ENCODE measurements at places on chromosomes 6 and 20. TPM values are rescaled to one million over a fixed set of nuclear protein-coding genes. Genes with fewer than 3 reads are reported as not detected.

GRCh38 chr20:17708675-17709360, 9.1 kb downstream of the BANF2 start:
- DNase-seq = no peak

- no peak for DNase-seq
Observed at GRCh38 chr20:33674294-33675135, at the start of gene NECAB3. TSS of gene NECAB3 (minus strand) at chr20:33674428. CDS start at chr20:33674352, 76 bp downstream.

DNA sequence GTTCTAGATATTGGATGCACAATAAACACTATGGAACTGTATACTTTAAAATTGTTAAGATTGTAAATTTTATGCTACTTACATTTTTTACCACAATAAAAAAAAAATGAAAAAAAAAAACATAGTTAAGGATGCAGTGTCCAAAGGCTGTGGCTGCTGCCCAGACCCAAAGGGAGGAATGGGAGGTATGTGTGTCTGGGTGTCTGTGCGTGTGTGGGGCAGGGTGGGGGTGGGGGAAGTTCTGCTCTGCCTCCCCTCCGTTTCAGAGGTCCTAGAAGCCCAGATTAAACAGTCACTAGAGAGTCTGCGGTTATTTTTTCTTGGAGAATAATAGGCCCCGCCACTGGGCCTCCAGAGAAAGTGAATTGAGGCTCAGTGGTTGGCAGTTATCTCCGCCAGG, 136.4 kb upstream of the ARMC2 start:
- no peak for DNase-seq

DNA sequence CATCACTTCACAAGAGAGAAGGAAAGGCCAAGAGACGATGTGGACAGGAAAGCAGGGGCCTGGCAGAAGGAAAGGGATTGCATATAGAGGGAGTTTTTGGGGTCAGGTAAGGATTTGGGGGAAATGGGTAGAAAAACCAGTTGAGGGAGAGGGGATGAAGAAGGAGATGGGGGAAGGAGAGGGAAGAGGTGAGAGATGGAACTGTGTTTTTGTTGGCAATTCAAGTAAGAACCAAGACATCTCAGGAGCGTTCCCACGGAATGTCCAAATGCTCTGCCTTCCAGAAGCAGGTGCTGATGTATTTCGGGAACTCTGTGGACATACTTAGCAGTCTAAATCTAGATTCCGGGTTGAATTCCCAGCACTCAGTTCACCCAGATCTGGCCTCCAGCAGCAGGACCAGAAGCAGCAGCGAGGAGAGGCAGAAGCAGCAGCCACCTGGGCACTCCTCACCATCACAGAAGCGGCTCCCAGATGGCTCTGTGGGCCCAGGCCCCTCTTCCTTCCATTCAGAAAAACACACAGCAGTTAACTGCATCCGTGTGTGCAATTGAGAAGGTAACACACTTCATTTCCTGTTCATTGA, 88.8 kb downstream of the DZANK1 start:
- no peak for DNase-seq

- no peak for DNase-seq
Observed at GRCh38 chr20:9015984-9016324, 52.9 kb upstream of the PLCB4 start.

GRCh38 chr20:9022376-9022775, 46.5 kb upstream of the PLCB4 start:
- no peak for DNase-seq

DNA sequence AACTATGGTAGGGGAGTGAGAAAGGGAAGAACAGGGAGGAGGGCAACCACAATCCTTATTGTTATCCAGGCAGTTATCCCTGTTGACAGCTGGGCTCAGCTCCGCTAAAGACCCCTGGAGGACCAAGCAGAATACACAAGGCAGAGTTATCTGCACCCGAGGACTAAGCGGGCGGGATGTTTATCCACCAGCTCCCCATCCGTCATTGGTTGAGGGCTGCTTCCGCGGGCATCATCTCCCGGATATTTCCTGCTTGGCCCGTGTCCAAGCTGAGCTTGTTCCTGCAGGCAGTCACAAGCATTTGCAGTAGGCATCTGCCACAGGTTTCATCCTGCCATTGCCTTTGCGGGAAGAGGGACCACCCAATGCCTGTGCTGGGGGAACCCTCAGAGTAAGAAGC, 102.1 kb downstream of the DLGAP4 start:
- DNase-seq = peak; percentile 16

DNA sequence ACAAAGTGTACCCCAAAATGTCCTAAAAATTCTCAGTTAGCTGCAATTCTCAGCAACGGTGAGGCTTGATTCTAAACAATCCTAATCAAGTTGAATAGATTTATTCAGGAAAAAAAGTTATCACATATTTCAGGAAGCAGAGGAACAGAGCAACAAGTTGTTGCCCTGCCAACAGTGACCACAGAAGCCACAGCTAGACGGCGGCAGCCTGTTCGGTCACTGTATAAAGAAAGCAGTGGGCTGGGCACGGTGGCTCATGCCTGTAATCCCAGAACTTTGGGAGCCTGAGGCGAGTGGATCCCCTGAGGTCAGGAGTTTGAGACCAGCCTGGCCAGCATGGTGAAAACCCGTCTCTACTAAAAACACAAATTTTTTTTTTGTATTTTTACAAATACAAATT, 171.2 kb upstream of the BMP5 start:
- DNase-seq = no peak

DNA sequence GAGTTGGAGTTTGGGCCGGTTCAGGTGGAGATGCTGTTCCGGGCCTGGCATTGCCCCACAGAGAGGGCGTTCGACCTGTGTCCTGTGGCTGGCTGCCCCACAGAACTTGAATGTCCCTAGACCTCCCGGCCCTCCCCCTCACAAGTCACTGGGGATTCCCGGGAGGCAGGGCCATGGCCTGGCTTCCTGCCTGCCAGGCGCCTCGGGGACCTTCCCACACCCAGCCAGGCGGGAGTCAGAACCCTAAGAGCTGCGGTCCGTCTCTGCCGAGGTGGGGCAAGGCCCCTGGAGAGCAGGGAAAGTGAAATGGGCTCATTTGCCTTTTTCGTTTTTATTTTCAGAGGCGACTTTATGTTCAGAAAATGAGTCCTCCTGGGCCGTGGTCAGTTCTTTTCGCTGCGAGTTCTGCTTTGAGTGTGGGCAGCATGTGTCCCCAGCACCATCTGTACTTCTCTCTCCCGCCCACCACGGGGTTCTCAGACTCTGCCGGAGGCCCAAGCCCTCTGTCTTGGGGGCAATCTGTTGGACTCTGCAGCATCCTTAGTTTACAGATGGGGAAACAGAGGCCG, 8.5 kb downstream of the RBM38 start:
- DNase-seq = no peak

DNA sequence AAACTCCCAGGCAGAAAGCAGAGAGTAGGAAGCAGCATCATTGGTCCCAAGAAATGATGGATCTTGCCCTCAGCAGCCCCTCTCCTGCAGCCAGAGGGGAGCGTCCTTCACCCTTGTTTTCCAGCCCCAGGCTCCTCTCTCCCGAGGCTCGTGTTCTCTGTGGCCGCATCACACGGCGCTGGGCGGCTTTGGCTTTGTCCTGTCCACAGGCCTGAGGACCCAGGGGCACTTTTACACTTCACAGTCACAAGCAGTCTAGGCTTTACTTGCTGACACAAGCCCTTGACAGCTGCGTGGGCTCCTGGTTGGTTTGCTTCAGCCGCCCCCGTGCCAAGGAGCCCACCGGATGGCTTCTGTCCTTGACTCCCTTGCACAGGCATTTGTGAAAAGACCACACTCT, 175.4 kb upstream of the THBS2 start:
- no peak for DNase-seq

DNA sequence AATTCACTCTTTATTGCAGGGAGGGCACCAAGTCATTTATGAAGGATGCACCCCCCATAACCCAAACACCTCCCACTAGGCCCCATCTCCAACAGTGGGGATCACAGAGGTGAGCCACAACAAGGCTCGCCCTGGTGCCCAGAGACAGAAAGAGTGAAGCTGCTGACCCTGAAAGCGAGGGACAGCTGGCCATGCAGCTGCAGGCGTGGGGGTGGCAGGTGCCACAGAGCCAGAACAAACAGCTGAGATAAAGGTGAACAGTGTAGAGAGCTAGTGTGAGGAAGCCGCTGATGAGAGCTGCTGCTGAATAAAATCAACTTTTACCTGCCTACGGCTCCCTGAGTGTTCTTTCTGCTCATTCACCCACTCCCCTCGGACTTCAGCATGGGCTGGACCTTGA, 18.8 kb upstream of the RGS17 start:
- DNase-seq = no peak

DNA sequence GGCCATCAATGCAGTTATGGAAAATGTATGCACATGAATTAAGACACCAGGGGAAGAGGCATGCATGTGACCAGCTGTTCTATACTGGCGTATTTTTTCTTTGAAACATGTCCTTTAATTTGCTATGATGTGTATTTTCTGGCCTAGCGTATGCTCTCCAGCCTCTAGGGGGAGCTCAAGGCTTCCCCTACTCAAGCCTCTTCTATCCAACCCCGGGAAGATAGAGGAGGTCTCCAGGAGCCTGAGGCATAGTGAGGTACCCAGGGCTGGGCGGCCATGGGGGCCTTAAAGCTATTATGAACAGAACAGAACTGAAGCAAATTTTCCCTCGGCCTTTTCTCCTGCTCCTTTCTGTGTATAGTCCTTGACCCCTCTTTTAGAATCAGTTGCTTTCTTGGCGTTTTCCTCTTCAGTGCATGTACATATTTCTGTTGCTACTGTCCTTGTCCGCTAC, 528.9 kb downstream of the MAFB start:
- DNase-seq = peak; percentile 25

- DNase-seq = no peak
Observed at GRCh38 chr6:132272776-132273175, 128.5 kb downstream of the MOXD1 start.

DNA sequence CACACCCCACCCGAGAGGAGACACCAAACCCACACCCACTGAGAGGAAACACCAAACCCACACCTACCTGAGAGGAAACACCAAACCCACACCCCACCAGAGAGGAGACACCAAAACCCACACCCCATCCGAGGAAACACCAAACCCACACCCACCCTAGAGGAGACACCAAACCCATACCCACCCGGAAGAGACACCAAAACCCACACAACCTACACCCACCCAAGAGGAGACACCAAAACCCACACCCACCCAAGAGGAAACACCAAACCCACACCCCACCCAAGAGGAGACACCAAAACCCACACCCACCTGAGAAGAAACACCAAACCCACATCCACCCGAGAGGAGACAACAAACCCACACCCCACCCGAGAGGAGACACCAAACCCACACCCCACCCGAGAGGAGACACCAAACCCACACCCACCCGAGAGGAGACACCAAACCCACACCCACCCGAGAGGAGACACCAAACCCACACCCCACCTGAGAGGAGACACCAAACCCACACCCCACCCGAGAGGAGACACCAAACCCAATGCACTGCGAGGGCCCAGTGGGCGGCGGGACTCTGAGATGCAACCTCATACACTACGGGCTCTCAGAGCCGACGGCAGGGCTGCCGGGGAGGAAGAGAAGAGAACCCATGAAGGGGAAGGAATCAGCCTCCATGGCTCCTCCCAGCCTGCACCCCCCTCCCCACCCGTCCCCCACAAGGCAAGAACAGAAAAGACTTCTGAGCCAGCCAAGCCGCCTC, 83.3 kb downstream of the TAF4 start:
- DNase-seq = no peak

- DNase-seq = peak; percentile 23
Observed at GRCh38 chr6:115675443-115675842, 385.2 kb downstream of the FRK start.

DNA sequence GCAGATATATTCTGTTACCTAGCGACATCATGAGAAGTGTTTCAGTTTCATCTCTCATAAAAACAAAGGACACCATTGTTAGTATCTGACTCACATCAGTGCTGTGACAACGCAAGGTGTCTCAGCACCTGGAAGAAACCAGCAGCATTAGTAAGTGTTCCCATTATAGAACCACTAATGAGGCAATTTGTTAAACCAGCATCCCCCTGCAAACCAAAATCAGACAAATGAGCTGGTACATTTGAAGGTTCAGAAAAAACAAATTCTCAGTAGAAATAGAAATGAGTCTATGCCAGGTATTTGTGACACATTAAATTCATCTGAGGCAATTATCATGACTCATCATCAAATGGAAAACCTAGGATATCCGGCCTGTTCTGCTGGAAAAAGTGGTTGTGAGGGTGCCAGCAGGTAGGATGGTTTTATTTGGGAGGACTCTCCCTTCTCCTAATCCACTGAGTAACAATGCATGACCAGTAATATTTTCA, 151.7 kb downstream of the TMEM200A start:
- peak; percentile 53 for DNase-seq

DNA sequence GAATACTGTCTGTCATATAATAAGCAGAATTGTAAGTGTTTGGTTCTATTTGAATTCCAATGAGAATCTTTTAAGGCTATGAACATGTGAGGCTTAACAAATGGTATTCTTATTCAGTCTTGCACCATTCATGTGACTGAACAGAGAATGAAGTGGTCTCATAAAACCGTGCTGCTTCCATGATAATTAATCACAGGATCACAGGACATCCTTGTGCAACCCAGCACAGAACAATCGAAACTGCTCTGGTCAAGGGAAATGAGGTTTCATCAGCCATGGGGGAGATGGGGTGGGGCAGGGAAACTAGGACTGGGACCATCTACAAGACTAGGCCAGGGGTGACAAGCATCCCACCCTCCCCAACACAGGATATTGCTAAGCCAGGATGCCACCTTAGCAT, 6.0 kb downstream of the PPIL6 start:
- no peak for DNase-seq

- DNase-seq = no peak
Observed at GRCh38 chr6:148251891-148252290, 90.7 kb upstream of the SASH1 start.

DNAH8 gene
- not detected for total RNA-seq

LINC00237 gene
- total RNA-seq = not detected

ID1 gene
- total RNA-seq = 74.4 TPM

ARMH2 gene
- total RNA-seq = not detected

PAQR8 gene
- total RNA-seq = 4.1 TPM

TMEM200A gene
- not detected for total RNA-seq

NKX2-4 gene
- not detected for total RNA-seq

ENPP5 gene
- 8.0 TPM for total RNA-seq

PHACTR1 gene
- not detected for total RNA-seq

FOXF2 gene
- not detected for total RNA-seq

MRAP2 gene
- total RNA-seq = not detected

PLCB4 gene
- 14.9 TPM for total RNA-seq

Measured in PC-9 (cell line).